Activated naive CD4-positive, alpha-beta T cell treated with anti-CD3 and anti-CD28 coated beads, Interleukin-2, amount 10 ng/mL, durations not matched to agents 7 days and 5 days (primary cell): ENCODE measurements at places on chromosomes 13 and 19.

DNA sequence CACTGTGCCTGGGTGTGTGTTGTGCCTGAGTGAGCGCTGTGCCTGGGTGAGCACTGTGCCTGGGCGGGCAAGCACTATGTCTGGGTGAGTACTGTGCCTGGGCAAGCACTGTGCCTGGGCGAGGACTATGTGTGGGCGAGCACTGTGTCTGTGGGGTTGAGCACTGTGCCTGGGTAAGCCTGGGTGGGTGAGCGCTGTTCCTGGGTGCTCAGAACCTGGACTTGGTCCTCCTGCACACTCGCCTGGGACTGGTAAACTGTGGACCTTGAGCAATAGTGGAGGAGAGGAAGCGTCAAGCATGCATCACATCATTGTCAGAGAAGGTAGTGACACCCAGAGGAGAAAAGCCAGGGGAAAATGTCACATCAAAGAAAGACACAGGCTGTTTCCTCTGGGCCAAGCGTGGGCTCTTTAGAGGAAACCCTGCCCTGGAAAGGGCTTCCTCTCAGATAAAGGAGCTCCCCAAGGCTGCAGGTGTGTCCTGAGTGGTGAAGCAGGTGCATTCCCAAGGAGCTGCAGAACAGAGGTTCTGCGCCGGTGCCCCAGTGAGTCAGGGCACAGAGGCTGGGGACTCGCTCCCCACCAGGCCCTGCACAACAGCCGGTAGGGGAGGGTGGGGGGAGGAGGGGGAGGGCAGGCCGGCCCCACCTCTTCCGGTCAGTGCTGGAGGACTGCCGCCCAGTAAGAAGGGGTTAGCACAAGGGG lies 141.2 kb downstream of the TEX29 start:
- no peak for DNase-seq

DNA sequence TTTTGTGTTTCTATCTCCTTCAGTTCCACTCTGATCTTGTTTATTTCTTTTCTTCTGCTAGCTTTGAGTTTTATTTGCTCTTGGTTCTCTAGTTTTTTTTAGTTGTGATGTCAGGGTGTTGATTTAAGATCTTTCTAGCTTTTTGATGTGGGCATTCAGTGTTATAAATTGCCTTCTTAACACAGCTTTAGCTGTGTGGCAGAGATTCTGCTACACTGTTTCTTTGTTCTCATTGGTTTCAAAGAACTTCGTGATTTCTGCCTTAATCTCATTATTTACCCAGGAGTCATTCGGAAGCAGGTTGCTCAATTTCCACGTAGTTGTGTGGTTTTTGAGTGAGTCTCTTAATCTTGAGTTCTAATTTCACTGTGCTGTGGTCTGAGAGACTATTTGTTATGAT lies 251.7 kb upstream of the HTR2A start:
- no peak for DNase-seq

DNA sequence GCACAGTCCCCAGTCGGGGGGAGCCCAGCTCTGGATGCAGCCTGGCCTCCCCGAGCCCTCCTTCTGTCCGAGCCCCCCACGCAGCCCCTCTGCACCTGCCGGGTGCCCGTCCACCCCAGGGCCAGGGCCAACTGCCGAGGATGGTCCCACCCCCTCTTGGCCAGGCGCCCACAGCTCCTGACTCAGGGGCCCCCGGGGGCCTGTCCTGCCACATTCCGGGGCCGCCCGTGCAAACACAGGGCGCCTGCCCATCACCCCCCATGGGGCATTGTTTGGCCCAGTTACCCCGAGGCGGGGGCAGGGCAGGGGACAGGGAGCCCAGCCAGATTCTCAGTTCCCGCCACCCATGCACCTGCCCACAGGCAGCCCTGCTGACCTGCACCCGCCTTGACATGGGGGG lies 5.3 kb upstream of the TCF3 start:
- no peak for DNase-seq

- no peak for DNase-seq
Observed at GRCh38 chr13:68923995-68924394, 1183.6 kb upstream of the ATXN8OS start.

DNA sequence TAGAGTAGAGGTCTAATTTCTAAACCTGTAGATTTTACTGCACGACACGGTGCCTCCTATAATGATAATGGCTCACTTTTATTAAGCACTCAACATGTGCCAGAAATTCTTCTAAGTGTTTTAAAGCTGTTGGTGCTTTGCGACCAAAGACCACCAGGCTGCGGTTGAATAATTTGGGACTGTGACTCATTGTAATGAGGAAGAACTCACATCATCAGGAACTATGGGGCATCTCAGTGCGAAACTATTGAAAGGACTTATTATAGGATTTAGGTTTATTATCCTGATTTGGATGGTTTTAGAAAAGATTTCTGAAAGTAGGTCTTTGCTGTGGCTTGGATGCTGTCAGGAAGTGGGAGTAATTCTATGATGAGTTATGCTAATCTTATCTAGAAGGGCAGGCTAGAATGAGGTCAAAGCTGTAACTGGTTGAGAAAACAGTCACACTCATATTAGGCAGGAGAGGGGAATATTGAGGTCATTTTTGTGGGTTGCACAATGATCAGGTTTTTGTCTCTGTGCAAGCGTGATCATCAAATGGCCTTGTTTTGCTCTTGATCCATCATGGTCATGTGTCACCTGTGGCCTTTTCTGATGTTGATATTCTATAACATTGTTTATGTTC lies 266.8 kb downstream of the PCDH20 start:
- no peak for DNase-seq

- no peak for DNase-seq
Observed at GRCh38 chr13:77377016-77377415, 50.1 kb upstream of the MYCBP2 start.

DNA sequence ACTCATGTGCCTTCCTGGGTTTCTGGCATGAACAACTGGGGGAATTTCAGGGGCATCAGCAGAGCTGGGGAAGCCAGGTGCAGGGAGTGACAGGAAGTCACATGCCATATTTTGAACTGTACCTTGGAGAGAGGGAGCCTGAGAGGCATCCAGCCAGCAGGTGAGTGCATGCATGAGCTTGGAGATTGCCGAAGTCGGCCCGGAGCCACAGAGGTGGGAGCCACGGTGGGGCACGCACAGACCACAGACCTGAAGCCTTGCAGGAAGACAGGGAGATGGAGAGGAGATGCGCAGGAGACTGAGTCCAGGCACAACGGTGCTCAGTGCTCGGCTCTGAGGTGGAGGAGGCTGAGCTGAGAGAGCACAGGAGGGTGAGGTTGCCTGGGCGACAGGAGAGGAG lies 55.1 kb downstream of the CDADC1 start:
- no peak for DNase-seq

DNA sequence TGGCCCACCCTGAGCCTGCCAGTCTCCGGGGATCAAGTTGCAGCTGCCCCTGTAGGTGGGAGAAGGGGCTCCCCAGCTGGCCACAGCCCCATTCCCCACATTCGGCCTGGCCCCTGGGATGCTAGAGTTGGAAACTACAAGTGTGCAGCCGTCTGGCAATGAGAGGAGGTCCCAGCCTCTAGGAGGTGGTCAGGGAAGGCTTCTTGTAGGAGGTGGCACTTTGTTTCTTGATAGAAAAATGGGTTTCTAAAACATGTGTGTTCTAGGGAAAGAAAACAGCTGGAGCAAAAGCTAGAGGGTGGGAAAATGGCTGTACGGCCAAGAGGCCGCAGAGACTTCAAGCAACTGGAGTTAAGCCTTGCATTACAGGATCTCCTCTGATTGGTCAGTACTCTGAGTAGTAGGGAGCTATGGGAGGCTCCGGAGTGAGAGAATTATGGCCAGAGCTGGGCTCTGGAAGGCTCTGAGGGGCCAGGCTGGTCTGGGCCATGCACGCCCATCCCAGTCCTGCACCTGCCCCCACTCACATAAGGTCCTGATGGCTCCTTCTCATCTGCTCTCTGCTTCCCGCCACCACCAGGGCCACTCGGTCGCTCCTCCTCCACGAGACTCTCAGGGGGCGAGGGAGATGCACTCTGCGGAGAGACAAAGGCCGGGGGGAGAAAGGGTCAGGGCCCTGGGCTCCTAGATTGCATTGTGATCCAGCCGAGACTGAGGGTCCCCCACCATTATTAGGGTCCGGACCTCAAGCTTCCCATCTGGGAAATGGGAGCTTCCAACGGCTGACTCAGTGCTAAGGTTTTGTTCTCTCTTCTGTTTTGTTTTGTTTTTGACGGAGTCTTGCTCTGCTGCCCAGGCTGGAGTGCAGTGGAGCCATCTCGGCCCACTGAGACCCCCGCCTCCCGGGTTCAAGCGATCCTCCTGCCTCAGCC lies 13.7 kb downstream of the TLE2 start:
- no peak for DNase-seq

DNA sequence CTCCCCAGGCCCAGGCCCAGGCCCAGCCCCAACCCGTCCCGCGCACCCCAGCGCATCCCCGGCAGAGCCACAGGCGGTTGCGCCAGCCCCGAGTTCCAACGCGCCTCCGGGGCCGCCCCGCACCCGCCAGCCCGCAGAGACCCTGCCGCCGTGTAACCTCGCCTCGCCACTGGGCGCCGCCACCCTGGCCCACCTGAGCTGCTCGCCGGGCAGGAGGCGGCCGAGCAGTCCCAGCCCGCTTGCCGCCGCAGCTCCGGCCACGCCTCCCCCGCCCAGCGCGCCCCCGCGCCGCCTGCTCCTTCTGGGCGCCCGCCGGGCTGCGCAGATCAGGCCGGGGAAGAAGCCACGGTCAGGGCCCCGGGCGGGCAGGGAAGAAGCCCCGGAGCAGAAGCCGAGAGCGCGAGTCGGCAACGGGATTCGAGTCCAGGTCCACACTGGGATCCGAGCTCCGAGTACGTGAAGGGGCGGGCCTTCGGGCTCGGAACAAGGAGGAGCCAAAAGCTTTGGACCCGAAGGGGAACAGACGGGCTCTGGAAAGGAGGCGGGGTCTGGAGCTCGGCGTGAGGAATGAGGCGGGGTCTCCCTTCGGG lies at the start of gene MBOAT7:
Gene MBOAT7 (minus strand): TSS at position 436 of the 590 bp plus-strand sequence. CDS start 1,072 bp downstream, outside the sequence.
- DNase-seq: no peak

DNA sequence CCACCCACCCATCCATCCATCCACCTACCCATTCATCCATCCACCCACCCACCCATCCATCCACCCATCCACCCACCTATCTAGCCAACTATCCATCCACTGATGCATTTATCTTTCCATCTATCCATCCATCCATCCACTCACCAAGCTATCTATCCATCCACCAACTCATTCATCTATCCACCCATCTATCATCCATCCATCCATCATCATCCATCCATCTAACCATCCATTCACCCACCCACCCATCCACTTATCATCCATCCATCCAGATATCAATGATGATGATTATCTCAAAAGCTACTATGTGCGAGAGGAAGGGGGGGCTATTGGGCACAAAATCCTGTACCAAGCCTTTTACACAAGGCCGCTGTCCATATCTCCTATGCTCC lies 5.5 kb downstream of the YIF1B start:
- no peak for DNase-seq

DNA sequence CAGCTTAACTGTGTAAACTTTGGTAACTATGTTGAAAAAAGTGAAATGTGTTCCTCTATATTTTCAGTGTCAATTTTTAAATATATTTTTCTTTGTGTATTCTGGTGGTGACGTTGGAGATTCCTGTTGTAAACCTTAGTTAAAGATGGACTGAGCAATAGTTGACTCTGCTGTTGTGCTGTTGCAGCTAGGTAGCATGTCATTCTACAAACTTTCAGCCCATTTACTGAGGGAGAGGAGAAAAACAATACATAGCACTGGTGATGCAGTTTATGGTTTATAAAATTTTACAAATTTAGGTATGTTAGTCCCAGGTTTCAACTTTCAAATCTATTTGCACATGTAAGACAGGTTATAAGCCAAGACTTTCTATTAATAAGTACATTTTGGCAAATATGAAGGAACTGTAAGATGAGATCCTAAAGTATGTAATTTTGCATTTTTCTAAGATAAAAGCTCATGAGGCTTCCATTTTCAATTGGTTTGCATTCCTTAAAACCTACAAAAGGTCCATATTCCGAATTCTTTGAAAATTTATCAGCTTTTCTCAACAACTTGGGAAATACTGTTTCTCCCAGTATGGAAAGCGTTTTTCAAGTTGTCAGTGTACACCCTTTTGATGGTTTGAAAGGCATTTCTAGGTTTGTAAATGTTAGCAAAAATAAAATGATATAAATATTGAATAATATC lies 1.5 kb downstream of the NDFIP2 start:
- DNase-seq: no peak

DNA sequence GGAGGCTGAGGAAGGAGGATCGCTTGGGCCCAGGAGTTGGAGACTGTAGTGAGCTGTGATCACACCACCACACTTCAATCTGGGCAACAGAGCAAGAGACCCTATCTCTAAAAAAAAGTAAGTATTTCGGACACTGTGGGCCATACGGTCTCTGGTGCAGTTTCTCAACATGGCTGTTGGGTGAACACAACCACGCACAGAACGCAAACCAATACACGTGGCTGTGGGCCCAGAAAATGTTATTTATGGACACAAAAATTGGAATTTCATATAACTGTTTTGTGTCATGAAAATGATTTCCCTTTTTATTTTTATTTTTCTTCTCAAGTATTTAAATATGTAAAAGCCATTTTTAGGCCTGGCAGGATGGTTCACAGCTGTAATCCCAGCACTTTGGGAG lies 19.5 kb downstream of the LDLR start:
- no peak for DNase-seq

GRCh38 chr19:9362905-9363304 lies at the start of gene ZNF177:
TSS of gene ZNF177 (plus strand) at chr19:9363013. CDS start at chr19:9378312, 15,299 bp downstream.
- peak; percentile 24 for DNase-seq

DNA sequence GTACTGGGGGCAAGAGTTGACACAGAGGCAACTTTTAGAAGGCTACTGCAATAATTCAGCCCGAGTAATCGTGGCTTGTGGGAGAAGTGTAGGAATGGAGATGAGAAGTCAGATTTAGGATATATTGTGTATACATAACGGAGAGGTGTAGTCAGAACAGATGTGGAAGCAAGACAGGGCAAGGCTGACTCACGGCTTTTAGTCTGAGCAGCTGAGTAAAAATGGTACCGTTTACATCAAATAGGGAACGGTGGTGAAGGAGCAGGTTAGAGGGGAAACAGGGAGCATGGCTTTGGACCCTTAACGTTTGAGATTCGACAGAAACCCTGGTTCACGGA lies 796 bp upstream of the LSM14A start:
- no peak for DNase-seq
